ENCODE measurements at places on chromosomes 7 and 10. TPM values are rescaled to one million over a fixed set of nuclear protein-coding genes. Genes with fewer than 3 reads are reported as not detected.

The TAS2R5 gene
- 0.57 TPM for total RNA-seq

The GALNT17 gene
- not detected for total RNA-seq

The UNCX gene
- total RNA-seq, result not detected

The ZP3 gene
- total RNA-seq, result 2.1 TPM

The AGAP3 gene
- total RNA-seq, result 26.2 TPM

The MMRN2 gene
- 1.7 TPM for total RNA-seq

The MBL2 gene
- not detected for total RNA-seq

The IRF5 gene
- not detected for total RNA-seq

The HOXA6 gene
- total RNA-seq, result 4.4 TPM

The GPR37 gene
- 3.8 TPM for total RNA-seq

The SFTPA1 gene
- total RNA-seq, result not detected

The CRHR2 gene
- total RNA-seq, result not detected

The SPDYE6 gene
- total RNA-seq, result not detected

The CYP2C19 gene
- not detected for total RNA-seq

The TMEM213 gene
- not detected for total RNA-seq

The TEX47 gene
- not detected for total RNA-seq

The PON1 gene
- not detected for total RNA-seq

The CARD11 gene
- total RNA-seq, result 0.43 TPM

The ANKRD61 gene
- not detected for total RNA-seq

The MLXIPL gene
- 0.37 TPM for total RNA-seq
